Mammary epithelial cell (primary cell): ENCODE measurements at places on chromosomes 3 and 15. TPM values are rescaled to one million over a fixed set of nuclear protein-coding genes. Genes with fewer than 3 reads are reported as not detected.
A peak's percentile ranks its signal among the peaks of the same experiment; 100 is the strongest.

GRCh38 chr3:127629467-127630403 is 750 bp downstream of the PODXL2 start:
- DNase-seq = no peak

Gene RGMA
- 0.14 TPM for polyA plus RNA-seq

DNA sequence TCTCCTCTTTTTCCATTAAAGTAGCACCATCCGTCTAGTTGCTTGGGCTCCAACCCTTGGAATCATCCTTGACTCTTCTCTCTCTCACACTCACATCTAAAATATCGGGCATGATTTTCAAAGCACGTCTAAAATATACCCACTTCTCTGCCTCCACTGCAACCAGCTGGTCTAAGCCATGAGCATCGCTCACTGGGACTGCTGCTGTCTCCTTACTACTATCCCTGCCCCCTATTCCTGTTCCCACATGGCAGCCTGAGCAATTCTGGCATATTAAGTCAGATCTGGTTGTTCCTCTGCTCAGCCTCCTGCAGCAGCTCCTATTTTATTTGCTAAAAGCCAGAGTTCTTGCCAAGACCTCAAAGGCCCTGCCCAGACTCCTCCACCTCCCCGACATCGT is 53.7 kb downstream of the ST6GAL1 start:
- no peak for DNase-seq

GRCh38 chr3:139118835-139119234 is 74.1 kb upstream of the PRR23C start:
- no peak for DNase-seq

DNA sequence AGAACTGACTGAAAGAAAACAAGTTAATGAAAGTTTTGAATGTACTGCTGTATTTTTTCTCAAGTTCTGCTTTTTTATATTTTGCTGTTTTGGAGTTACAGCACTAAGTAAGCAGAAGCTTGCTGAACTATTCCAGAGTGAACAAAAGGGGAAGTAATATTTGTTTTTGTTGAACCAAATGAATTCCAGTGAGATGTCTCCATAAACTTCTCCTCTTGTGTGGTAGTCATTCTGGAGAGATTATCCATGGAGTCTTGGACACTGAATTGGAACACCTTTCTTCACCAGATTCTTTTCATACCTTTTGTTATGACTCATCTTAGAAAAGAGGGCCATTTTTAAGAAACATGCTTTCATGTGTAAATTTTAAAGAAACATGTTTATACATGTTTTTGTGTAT is 8.8 kb downstream of the ANKUB1 start:
- peak; percentile 33 for DNase-seq

GRCh38 chr3:140399871-140400270 is 278.0 kb upstream of the TRIM42 start:
- DNase-seq = peak; percentile 53

DNA sequence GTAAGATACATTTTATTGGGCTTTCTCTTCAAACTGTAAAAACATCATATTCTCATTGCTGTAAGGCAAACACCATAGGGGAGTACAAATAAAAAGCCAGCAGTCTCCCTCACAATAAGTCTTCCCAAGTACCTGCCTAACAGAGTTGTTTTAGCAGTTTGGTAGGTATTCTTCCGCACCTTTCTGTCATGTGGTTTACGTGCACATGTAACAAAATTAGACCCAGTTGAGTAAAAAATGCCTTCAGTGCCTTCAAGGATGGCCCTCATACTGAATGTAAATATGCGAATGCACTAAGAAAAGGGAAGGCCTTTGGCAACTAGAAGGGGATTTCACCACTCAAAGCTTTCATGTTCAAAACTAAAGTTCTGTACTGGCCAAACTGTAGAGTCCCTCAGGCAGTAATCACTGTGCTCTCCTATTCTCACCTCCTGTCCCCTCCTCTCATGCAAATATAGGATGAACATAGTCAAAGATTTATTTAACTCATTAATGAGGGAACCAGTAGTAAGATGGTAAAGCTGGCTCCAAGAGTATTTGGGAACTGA is 26.4 kb downstream of the USP3 start:
- DNase-seq = no peak

DNA sequence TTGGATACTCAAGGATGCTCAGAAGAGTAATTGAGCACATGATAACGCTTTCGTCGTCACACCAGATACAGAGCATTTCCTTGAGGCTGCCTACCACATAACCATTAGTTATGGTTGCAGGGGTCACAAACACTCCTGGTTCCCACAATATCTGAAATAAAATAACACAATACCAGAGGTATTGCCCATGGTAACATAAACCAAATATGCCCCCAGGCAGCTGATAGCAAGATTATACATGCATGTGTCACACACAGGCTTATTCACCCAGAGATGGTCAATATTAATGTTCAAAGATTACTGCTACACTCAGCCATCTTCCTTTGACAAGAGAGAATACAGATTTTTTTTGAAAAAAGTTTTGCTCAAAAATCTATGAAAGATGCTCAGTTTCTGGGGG is 7.3 kb downstream of the RPL39L start:
- DNase-seq = peak; percentile 22

Gene CLDN1
- polyA plus RNA-seq = 8.6 TPM

DNA sequence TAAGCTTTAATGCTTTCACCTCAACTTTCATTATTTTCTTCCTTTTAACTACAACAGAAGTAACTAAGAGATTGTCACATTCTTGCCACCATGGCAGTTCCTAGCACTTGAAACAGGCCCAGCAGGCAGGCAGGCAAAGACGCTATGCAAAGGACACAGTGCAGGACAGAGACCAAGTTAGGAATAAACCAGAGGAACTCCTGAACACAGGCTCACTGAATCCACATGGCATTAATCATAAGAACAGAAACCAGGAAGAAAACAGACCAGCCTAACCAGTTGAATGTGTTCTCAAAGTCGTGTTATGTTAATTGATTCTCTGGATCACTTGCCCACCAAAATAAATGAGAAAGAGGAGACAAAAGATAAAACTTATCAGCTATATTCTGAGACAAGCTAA is 397.6 kb downstream of the TBL1XR1 start:
- no peak for DNase-seq

Gene SEMA5B
- polyA plus RNA-seq = 0.11 TPM

Gene MRAS
- polyA plus RNA-seq = 14.3 TPM
